Glutamatergic neuron (in vitro differentiated cells): ENCODE measurements at places on chromosomes 5 and 9.

DNA sequence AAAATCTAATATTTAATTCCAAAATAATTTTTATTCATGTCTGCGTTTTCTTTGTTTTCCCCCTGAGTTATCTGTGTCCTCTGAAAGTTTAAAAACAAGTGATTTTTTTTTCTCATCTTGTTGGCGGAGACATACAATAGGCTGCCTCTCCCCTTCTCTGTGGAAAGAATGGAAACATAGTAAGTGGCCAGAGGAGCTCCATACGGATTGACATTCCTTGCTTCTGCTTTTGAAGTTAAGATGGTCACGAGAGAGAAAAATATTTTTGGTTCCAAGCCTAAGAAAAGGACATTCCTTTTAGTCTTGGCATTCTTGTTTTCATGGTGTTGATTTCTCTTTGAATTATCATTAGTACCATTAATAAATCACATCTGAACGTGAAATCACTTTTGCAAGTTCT is 28.3 kb downstream of the ZNF462 start:
- no peak for DNase-seq

- no peak for DNase-seq
Measured at GRCh38 chr9:70902692-70903131, 218.7 kb downstream of the TRPM3 start.

GRCh38 chr9:93911136-93911745 is 43.9 kb downstream of the BARX1 start:
- DNase-seq = no peak

DNA sequence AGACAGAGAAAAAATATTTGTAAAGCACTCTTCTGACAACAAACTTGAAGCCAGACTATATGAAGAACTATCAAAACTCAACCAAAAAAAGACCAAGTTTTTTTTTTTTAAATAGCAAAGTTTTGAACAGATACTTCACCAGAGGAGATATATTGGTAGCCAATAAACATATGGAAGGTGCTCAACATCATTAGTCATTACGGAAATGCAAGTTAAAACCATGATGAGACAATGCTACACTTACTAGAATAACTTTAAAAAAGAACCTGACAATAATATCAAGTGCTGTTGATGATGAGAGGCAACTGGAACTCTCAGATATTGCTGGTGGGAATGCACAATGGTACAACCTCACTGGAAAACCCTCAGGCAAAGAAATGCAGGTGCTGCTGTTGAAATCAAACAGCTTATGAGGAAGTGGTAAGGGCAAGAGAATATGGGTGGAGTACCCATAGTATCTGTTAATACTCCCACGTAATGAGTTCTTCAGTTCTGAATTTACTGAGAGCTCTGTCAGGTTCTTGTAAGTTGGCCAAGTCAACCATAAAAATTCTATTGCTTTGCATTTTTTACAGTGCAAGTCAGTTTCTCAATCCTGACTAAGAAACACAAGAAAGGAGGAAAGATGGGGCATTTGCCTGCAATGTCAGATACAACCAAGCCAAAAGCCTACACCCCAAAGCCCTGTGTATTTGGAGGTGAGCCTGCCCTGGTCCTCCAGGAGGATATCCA is 87.3 kb upstream of the GNAQ start:
- DNase-seq = no peak

- no peak for DNase-seq
Measured at GRCh38 chr5:101785090-101785489, 511.0 kb downstream of the SLCO4C1 start.

DNA sequence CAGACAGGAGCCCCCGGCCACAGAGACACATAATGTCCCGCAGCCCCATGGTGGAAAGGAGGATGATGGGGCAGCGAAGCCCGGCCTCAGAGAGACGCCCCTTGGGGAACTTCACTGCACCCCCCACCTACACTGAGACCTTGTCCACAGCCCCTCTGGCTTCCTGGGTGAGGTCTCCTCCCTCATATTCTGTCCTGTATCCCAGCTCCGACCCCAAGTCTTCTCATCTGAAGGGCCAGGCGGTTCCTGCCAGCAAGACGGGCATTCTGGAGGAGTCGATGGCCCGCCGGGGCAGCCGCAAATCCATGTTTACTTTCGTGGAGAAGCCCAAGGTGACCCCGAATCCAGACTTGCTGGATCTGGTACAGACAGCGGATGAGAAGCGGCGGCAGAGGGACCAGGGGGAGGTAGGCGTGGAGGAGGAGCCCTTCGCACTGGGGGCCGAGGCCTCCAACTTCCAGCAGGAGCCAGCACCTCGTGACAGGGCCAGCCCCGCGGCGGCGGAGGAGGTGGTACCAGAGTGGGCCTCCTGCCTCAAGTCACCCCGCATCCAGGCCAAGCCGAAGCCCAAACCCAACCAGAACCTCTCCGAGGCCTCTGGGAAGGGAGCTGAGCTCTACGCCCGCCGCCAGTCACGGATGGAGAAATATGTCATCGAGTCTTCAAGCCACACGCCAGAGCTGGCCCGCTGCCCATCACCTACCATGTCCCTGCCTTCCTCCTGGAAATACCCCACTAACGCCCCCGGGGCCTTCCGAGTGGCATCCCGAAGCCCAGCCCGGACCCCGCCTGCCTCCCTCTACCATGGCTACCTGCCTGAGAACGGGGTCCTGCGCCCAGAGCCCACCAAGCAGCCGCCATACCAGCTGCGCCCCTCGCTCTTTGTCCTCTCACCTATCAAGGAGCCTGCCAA is 8.9 kb downstream of the SYNPO start:
- DNase-seq = peak; percentile 12
